Vagina (tissue), 2 donors: ENCODE measurements at places on chromosomes 11 and 22. TPM values are rescaled to one million over a fixed set of nuclear protein-coding genes. Genes with fewer than 3 reads are reported as not detected.

GRCh38 chr11:78957476-78958245 lies 383.0 kb upstream of the NARS2 start:
- no peak for DNase-seq

GRCh38 chr11:4203603-4204360 lies 109.2 kb downstream of the RRM1 start:
- DNase-seq: no peak

DNA sequence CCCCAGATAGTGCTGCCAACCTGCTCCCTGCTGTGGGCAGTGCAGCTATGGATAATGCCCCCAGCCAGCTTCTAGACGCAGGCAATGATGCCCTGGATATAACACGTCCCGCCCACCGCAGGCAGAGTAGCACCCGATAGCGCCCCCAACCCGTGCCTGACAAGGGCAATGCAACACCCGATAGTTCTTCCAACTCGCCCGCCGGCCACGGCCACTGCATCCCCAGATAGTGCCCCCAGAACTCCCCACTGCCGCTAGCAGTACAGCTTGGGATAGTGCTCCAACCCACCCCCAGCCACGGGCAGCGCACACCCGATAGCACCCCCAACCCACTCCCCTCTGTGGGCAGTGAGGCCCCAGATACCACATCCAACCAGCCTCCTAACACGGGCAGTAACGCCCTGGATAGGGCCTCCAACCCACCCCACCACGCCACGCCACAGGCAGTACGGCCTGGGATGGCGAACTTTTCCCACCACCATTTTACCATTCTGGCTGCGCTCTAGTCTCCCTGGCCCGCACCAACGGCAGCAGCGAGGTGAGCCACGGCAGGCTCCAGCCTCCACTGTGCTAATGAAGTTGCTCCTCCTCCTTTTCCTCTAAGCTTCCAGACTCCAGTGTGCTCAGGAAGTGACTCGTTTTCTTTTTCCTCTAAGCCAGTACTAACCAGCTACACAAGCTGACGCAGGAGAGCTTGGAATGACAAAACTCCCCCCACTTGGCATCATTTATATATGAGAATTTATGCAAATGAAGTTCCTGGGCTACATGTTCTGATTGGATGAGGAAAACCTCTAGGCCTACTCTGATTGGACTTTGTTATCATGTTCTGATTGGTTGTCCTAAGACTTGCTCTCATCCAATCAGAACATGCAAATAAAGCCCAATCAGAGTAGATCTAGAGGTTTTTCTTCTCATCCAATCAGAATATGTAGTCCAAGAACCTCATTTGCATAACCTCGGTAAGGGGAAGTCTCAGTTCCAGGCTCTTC lies 3.0 kb upstream of the RFPL3 start:
- DNase-seq: no peak

- DNase-seq: no peak
These were observed 7.6 kb upstream of the POU2AF1 start for GRCh38 chr11:111386611-111387150.

DNA sequence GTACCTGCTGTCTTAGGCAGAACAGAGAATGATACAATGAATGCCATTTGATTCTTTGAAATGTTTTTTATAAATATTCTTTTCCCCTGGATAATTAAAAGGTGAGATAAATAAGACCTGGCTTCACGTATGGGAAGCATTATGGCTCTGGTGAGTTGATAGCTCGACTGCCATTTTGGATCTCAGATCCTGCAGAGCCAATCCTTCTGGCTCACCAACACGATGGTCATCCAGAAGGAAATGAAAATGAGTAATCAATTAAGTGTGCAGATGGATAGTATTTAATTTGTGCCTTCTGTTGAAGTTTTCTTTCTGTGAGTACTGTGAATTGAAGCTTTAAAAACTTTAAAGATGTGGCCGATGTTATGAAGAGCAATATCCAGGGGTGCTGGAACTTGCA lies 2.7 kb downstream of the TNRC6B start:
- DNase-seq: no peak

- DNase-seq: no peak
These were observed 1.7 kb upstream of the IGSF22 start for GRCh38 chr11:18727479-18728236.

DNA sequence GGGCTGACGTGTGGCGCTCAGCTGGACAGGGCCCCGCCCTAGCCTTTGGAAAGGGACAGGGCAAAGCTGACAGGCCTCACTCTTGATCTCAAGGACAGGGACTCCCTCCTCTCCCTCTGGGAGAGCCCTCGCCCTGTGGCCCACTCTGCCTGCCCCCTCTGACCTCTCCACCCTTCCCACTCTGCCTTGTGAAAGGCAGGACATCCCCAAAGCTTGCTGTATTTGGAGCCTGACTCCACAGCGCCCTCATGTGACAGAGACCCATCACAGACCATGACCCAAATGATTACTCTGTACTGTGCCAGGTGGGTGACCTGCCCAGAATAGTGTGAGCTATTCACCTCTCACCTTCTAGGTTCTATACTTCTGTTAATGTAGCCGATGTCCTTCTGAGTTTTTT lies 18.8 kb downstream of the P2RY2 start:
- no peak for DNase-seq

- no peak for DNase-seq
These were observed 217.0 kb downstream of the NAV2 start for GRCh38 chr11:19929655-19930054.

GRCh38 chr11:93591247-93591898 lies 48.2 kb upstream of the SMCO4 start:
- no peak for DNase-seq

DNA sequence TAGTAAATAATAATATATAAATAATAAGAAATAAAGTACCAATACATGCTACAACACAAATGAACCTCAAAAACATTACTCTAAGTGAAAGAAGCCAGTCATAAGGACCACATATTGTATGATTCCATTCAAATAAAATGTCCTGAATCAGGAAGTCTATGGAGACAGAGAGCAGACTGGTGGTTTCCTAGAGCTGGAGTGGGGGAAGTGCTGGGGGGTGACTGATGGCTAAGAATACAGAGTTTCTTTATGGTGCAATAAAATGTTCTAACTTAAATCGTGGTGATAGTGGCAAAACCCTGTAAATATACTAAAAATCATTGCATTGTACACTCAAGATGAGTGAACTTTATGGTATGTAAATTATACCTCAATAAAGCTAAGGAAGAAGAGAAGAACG lies 376.5 kb downstream of the BUD13 start:
- DNase-seq: no peak

DNA sequence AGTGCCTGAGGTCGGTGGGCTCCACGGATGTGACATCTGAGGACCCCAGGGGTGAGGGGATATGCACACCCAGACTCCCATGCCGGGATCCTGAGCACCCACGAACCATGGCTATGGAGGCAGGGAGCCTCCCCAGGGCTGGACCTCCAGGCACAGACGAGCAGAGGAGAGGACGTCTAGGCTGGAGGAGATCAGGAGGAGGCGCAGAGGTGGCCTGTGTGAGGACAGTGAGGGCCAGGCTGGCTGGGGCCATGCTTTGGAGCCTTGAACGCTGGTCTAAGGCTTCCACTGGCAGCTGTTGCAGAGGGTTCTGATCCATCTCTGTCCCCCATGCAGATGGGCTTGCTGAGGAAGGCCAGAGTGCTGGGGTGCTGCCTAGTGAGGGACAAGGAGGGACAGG lies 29.0 kb downstream of the FGF4 start:
- no peak for DNase-seq

DNA sequence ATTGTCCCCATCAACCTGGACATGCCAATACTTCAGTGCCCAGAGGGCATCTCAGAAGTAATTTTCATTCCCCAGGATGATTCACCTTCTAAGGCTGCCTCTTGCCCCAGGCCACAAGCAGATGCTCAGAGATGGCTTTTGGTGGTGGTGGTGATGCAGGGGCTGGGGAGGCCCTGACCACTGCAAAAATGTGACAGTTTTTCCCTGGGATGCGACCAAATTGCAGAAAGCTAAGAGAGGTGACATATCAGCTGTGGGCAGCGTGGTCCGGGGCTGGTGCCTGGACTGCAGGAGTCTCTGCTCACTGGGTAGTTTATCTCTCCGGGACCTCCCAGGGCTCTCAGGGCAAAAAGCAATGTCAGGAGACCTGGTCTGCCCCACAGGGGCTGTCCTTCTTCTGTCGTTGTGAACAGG lies 39.7 kb upstream of the ACCSL start:
- peak; percentile 81 for DNase-seq

- DNase-seq: no peak
These were observed 72.2 kb downstream of the LINC01488 start for GRCh38 chr11:69553416-69554357.

DNA sequence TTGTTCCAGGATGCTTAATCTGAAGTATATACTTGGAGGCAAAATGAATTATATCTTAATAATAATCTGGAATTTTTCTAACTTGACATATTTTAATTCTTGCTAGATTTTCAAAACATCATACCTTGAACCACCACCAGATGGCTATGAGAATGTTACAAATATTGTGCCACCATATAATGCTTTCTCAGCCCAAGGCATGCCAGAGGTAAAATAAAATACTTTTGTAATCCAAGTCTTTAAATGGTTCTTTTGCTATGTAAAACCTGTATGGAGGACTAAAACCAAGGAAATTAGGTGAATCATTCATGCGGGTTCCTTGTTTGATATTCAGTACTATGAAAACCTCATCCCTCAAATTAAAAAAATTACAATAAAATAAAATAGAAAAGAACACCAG lies 14.4 kb downstream of the NAALAD2 start:
- DNase-seq: no peak

- peak; percentile 87 for DNase-seq
These were observed 17.7 kb upstream of the TUB start for GRCh38 chr11:8063324-8063723.

DNA sequence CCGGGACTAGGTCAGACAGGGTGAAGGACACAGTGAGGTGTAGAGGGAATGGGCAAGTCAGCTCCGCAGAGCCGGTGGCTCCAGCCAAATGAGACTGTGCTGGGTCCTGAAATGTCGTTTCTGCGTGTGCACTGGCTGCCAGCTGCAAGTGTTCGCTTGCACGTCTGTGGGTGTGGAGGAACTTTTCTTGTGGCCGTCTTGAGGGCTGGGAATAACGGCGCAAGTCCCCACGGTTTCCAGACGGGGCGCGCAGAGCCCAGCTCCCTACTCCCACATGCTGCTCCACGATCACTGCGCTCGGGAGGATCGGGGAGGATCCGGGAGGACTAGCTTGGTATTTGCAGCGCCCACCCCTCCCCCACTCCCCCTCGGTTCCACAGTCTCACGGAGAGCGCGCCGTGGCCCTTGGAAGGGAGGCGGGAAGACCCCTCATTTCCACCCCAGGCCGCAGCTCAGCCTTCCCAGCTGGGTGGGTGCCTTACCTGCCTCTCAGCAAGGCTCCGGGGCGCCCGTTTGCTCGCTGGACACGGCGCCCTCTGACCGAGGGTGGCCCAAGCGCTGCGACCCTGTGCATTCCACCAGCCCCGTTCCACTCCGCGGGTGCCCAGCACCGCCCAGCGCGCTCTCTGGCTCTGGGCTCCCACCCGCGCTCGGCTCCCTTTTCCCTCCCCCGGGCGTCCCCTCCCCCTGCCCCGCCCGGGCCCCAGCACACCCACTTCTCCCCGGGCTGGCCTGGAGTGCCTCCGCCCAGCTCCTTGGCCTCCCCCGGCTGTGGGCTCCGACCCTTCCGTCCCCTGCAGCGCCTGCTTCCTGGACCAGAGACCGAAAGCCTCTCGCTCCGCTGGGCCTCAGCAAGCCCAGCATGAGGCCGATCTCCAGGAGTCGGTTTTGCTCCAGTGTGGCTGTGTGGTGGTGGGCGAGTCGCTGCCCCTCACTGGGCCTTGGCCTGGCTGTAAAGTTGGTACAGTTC lies at the start of gene KCNE3:
KCNE3 (minus strand) TSS at position 634 of the 970 bp plus-strand sequence. CDS start 9,986 bp downstream, outside the sequence.
- peak; percentile 86 for DNase-seq

- peak; percentile 90 for DNase-seq
These were observed at the start of gene DDX6 for GRCh38 chr11:118791111-118791960. TSS of gene DDX6 (minus strand) at chr11:118791164. CDS start at chr11:118786251, 4,913 bp downstream.

DNA sequence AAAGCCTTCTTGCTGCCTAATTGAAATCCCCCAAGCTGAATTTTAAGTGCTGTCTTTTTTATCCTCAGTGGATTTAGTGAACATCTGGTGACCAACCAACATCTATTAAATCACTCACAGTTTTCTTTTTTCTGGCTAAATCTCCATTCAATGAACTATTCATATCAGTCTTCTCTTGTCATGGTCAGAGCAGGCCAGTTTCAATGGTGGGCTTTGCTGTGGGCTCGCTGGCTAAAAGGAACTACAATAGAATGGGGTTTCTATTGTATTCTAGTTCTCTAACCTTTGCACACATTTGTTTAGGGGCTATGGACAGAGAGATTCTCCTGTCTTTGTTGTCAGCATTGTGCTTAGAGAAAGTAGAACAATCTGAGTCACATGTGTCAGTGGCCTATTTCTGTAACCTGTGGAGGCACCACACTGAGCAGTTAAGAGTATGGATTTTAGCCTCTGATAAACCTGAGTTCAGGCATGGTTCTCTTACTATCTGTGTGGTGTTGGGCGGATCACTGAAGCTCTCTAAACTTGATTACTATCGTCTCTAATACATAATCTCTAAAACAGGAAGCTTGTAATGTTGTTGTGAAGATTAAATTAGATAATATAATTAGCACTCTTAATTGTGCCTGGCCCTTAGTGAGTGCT lies 94.2 kb upstream of the CADM1 start:
- DNase-seq: no peak

DNA sequence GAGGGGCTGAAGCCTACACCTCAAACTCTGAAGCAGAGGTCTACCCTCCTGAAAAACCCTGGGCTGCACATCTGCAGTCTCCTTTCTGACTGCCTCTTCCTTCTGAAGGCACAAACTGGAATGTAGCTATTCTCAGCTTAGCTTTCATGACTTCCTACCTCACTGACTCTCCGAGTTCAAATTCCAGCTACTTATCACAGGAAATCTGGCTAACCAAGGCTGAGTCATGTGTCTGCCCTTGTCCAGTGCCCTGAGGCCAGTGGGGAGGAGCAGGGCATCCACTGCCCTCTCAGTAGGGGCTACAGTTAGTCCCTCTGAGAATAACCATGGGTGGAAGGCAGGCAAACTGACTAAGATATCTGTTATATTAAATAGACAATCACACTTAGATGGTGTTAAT lies 29.2 kb downstream of the PDGFD start:
- DNase-seq: no peak

- DNase-seq: peak; percentile 47
These were observed 34.8 kb upstream of the E2F8 start for GRCh38 chr11:19275496-19275895.

DNA sequence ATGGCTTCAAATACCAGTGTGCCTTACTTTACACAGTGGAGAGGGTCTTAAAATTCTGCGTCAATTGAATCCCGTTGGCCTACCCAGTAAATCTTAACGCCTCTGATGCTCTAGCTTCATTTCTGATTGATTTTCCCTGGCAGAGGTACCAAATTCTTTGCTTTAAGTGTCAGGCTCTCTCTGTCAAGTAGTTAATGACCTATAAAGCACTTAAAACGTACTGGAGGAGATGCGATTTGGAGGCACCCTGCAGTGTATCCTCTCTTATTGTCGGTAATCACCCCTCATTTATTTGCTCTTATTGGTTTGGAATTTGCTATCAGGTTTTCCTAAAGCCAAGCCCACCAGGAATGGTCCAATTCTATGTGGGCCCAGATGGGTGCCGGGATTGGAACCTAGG lies 59.2 kb downstream of the NFAM1 start:
- no peak for DNase-seq

SCARF2 gene
- total RNA-seq: 32.2 TPM

ROBO4 gene
- total RNA-seq: 39.8 TPM

RAB38 gene
- 24.1 TPM for total RNA-seq

HTR3B gene
- total RNA-seq: not detected

OR5J2 gene
- total RNA-seq: not detected

OR10D3 gene
- total RNA-seq: not detected

GRAMD1B gene
- total RNA-seq: 4.9 TPM

IRAG1 gene
- 18.2 TPM for total RNA-seq

ASCL3 gene
- total RNA-seq: not detected

GTSE1 gene
- total RNA-seq: 2.2 TPM

CCDC73 gene
- not detected for total RNA-seq

PLXNB2 gene
- 180 TPM for total RNA-seq
